ENCODE measurements at places on chromosomes 16 and 17.

DNA sequence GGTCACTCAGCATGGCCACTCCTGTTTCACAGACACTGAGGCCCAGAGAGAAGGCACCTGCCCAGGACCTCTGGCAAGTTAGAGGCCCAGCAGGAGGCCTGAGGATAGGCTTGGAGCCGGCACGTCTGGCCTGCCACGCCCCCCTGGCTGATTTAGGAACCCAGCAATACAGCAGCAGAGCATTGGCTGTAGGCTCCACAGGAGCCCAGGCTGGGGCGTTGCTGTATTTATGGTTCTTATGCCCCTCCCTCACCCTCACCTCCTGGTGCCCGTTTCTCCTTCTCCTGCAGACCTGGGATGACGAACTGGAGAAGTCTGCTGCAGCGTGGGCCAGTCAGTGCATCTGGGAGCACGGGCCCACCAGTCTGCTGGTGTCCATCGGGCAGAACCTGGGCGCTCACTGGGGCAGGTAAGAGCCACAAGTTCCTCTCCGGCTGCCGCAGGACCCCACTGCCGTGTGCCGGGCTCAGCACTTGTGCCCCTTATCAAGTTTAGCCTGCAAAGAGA, 25.8 kb downstream of the CRISPLD2 start:
- DNase-seq, result no peak

- DNase-seq, result no peak
Observed at GRCh38 chr17:15503731-15504130, 36.3 kb upstream of the CDRT4 start.

GRCh38 chr17:77495575-77495974, 354.8 kb downstream of the SEC14L1 start:
- DNase-seq, result no peak

GRCh38 chr16:74199066-74199841, 97.4 kb upstream of the PSMD7 start:
- no peak for DNase-seq

- peak; percentile 80 for DNase-seq
Observed at GRCh38 chr16:66515596-66516508, 34.1 kb downstream of the TK2 start.

- no peak for DNase-seq
Observed at GRCh38 chr17:40582328-40582901, 17.1 kb upstream of the CCR7 start.

DNA sequence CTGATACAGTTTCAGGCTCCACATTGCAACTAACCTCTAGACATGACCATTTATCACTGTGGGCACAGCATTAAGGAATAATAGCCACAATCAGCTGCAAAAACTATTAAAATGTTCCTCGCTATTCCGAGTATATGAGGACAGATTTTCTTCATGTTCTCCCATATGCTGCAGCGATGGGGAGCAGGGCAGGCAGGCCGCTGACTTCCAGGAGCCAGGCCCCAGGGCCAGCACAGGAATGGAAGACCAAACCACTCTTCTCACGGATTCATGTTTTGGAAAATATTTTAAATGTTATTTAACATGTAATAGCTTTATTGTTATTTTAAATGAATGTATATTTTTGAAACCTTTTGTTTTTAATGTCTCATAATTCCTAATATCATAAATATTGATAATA, 43.8 kb upstream of the ENDOV start:
- DNase-seq, result no peak

GRCh38 chr17:72173499-72174116, 52.8 kb downstream of the SOX9 start:
- no peak for DNase-seq

DNA sequence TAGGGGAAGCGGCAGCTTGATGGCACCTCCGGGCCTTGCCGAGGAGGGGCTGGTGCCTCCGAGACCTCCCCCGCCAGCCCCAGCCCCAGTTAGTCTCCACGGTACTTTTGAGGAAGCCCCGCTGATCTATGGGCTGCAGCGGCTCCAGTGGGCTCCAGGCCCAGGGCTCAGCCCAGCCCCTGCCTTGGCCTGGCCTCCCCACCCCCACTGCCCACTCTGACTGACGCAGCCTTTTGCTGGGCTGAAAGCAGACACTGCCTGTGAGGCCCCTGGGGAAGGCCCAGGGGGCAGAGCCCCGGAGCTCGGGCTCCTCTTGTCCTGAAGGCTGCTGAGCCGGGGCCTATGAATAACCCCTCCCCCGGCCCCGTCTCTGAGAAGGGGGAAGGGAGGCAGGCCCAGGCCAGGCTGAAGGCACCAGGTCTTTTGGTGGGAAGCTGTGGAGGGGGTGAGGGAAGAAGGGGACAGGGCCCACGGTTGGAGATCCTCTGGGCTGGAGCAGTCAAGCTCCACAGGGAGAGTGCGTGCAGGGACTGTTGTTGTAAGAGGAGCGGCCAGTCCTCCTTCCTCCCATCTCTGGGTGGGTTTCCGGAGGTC, 7.5 kb upstream of the SMTNL2 start:
- no peak for DNase-seq
